Activated CD4-positive, alpha-beta T cell treated with anti-CD3 and anti-CD28 coated beads, Interleukin-2, amount 50 U/mL, for 1 hour (primary cell): ENCODE measurements at places on chromosomes 5 and 9.
A peak's percentile ranks its signal among the peaks of the same experiment; 100 is the strongest.

- peak; percentile 7 for DNase-seq
These were observed 76.6 kb upstream of the TBCA start for GRCh38 chr5:77852514-77853352.

GRCh38 chr5:106171132-106171531 lies 1499.6 kb downstream of the EFNA5 start:
- DNase-seq, result no peak

DNA sequence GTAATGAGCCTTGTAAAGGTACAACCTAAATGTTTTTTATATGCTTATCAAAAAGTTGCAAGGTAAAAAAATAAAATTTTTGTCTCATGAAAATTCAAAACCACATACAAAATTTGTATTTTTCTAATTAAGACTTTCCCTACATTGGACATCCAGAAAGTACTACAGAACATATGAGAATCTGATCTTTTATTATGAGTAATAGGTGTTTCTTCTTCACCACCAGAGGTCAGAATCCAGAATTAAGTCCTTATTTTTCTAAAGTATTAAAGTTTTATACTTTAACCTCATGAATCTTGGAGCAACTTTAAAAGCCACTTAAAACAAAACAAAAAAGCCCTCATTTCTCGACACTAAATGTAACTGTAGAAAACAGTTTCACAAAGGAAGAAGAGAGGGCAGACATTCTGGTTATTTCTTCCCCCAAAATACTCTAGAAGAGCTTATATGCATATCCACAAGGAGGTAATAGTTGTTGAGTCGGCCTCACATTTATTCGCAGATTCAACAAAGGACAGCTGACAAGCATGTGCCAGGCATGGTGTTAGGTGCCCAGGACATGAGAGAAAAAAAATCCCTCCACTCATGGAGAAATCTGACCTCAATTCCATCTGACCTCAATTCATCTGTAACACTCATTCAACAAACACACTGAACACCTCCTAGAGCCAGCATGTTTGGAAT lies 69.3 kb downstream of the MLLT3 start:
- no peak for DNase-seq

- DNase-seq, result no peak
These were observed 4.0 kb downstream of the TSTD2 start for GRCh38 chr9:97629156-97629555.

- no peak for DNase-seq
These were observed 1248.9 kb upstream of the ACO1 start for GRCh38 chr9:31135567-31135966.

GRCh38 chr5:3656803-3657202 lies 61.2 kb downstream of the IRX1 start:
- no peak for DNase-seq

DNA sequence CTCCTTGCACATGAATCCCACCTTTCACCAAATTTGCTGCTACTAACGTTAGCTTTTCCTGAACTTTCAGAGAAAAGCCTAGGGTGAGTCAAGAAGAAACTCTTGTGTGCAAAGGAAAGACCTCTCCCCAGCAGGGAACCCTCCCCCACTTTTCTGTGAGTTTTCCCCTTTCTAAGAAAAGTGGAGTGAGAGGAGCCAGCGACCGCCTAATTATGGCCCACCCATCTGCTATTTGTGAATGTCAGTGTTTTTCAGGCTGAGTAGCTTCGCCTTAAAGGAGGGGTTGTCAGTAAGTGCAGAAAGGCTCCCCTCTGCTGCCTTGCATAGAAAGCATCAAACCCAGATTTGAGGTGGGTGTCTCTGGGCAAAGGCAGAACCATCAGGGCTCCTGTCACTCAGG lies 46.8 kb upstream of the SPOCK1 start:
- DNase-seq, result no peak

DNA sequence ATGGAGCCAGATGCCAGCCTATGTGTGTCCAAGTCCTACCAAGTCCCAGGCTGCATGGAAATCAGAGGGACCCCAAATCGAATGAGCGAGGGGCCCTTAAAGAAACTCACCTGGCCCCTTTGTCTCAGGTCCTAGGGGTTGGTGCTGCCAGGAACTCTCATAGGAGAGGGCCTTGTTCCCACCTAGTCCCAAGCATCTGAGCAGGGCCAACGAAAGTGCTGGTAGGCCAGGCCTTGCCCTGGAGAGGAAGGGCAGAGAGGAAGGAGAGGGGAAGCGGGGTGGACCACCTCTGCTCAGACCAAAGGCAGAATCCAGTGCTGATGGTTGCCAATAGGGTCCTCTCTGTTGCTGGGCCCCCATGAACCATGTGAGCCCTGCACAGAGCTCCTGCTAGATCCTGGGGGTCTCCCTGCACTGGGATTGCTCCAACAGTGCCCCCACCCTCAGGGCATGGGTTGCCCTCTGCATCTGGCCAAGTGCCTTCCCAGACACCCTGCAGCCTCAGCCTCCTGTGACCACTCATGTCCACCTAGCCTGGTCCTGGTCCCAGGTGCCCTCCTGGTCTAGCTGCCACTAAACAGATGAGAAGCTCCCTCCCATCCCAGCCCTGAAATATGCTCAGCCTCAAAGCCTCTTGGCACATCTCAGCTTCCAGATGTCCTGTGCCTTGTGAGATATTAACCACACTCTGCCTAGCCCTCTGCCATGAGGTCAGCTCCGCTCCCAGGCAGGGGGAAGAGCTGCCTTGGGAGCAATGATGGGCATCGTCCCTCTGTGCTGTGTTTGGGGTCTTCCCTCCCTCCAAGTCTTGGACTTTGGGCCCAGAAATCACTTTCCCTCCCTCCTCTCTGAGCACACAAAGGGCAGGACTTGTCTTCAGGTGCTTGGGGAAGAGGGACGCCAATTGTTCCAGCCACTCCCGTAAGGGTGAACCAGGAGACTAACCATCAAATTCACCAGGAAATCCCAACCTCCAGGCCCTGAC lies 109.6 kb downstream of the ADAMTS2 start:
- no peak for DNase-seq

DNA sequence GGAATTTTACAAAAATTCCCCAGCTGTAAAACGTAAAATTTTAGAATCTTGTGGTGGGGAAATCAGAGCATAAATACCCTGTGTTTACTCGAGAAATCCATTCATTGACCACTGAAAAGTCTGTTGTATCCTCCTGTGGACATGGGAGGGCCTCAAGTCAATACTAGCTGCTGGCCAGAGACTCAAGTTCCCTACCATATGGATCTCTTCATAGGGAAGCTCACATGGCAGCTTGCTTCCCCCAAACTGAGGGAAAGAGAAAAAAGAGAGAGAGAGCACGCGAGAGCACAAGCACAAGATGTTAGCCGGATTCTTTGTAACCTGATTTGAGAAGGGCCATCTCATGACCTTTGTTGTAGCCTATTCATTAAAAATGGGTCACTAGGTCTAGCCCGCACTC lies 591.9 kb downstream of the LRRC70 start:
- DNase-seq, result no peak

GRCh38 chr9:126698756-126699155 lies 85.0 kb downstream of the LMX1B start:
- no peak for DNase-seq

- no peak for DNase-seq
These were observed 54.5 kb downstream of the PUM3 start for GRCh38 chr9:2789355-2789754.

GRCh38 chr5:180352116-180353047 lies 754 bp downstream of the GFPT2 start:
- DNase-seq, result no peak

- DNase-seq, result no peak
These were observed 2.1 kb downstream of the S1PR3 start for GRCh38 chr9:88993327-88993726.

DNA sequence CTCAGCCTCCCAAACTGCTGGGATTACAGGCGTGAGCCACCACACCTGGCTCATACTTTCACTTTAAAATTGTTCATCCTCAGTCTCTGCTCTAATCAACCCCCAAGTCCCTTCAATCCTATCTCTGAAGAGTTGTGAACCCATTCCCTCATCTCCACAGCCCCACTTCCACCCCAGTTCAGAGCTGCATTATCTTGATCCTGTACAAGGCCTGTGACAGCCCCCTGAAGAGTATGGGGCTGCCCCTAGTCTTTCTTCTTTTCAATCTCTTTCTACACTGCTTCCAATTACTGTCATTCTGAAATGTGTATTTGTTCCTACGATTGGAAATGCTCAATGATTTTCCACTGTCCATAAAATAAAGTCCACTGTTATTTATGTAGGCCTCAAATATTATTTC lies 588.3 kb downstream of the RAB3C start:
- no peak for DNase-seq

GRCh38 chr5:180636403-180637075 lies 12.9 kb downstream of the FLT4 start:
- no peak for DNase-seq

- no peak for DNase-seq
These were observed 127.3 kb upstream of the BOD1 start for GRCh38 chr5:173743641-173744343.

- no peak for DNase-seq
These were observed 32.1 kb downstream of the SEMA4D start for GRCh38 chr9:89465726-89466308.

- DNase-seq, result no peak
These were observed 73.9 kb downstream of the KLF9 start for GRCh38 chr9:70340572-70340971.

DNA sequence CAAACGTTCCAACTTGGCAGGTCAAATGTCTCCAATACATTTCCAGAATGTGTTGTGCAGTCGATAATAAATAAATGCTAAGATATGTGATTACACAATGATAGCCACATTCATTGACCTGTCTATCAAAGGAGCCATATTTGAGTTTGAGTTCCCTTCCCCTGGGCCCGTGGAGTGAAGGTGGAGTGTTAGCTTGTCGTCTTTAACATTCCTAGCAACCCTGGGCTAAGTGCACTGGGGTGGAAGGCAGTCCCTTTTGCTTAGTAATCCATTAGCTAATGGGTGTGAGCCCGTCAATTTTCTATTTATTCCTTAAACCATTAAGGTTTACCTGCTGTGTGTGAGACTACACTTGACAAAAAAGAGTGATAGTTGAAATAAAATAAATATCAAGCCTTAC lies 415.2 kb downstream of the EBF1 start:
- DNase-seq, result no peak

- no peak for DNase-seq
These were observed 426.5 kb downstream of the NR2F1-AS1 start for GRCh38 chr5:93154535-93154934.
